ENCODE measurements at places on chromosomes 7 and 10.

- no peaks in the 10 kb centered on the region for H3K27me3 ChIP-seq
- no peaks in the 10 kb centered on the region for H3K36me3 ChIP-seq
- H3K4me1 ChIP-seq = no peaks in the 10 kb centered on the region
- H3K4me3 ChIP-seq = no peak overlapping the region
Measured at GRCh38 chr10:129933456-129934092, 30.5 kb downstream of the EBF3 start.

DNA sequence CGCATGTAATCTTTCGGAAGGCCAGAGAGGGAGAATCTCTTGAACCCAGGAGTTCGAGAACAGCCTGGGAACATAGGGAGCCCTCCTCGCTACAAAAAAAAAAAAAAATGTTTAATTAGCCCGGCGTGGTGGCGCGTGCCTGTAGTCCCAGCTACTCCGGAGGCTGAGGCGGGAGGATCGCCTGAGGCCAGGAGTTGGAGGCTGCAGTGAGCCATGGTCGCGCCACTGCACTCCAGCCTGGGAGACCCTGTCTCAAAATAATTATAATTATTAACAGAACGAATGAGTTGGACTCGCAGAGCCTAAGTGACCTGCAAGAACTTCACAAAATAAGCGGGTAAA, 794 bp downstream of the PCGF6 start:
- H3K4me3 ChIP-seq = peak overlapping the region; percentile 62
- peak overlapping the region; percentile 37 for H3K27ac ChIP-seq
- no peak for DNase-seq
- H3K36me3 ChIP-seq = peaks cover 2% of the 10 kb centered on the region
- no peaks in the 10 kb centered on the region for H3K27me3 ChIP-seq

DNA sequence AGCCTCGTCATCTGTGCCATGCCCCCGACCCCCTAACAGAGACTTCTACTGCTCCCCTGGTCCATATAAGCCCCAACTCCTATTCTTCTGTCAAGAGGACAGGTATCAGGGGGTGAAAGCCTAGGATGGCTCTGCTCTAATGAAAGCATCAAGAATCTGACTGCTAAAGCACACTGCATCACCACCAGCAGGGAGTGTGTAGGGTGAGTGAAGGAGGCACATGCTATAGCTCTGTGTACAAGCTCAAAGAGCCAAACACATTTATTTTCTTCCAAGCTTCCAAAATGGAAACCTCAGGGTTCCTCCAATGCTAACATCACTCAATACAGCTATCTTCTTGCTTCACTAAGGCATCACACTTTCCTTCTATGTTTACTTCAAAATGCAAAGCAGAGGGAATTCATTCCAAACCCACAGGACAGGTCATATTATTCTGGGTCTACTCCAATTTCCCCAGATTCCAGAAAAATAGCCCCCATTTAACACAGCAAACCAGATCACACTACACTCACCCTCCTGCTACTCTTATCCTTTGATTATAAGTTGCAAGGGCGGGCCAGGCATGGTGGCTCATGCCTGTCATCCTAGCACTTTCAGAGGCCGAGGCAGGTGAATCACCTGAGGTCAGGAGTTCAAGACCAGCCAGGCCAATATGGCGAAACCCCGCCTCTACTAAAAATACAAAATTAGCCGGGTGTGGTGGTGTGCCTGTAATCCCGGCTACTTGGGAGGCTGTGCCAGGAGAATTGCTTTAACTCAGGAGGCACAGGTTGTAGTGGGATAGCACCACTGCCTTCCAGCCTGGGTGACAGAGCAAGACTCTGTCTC, 36.6 kb downstream of the RHEB start:
- no peak for DNase-seq
- H3K36me3 ChIP-seq = peaks cover 9% of the 10 kb centered on the region
- no peak overlapping the region for H3K27ac ChIP-seq
- peaks cover 21% of the 10 kb centered on the region for H3K4me1 ChIP-seq

DNA sequence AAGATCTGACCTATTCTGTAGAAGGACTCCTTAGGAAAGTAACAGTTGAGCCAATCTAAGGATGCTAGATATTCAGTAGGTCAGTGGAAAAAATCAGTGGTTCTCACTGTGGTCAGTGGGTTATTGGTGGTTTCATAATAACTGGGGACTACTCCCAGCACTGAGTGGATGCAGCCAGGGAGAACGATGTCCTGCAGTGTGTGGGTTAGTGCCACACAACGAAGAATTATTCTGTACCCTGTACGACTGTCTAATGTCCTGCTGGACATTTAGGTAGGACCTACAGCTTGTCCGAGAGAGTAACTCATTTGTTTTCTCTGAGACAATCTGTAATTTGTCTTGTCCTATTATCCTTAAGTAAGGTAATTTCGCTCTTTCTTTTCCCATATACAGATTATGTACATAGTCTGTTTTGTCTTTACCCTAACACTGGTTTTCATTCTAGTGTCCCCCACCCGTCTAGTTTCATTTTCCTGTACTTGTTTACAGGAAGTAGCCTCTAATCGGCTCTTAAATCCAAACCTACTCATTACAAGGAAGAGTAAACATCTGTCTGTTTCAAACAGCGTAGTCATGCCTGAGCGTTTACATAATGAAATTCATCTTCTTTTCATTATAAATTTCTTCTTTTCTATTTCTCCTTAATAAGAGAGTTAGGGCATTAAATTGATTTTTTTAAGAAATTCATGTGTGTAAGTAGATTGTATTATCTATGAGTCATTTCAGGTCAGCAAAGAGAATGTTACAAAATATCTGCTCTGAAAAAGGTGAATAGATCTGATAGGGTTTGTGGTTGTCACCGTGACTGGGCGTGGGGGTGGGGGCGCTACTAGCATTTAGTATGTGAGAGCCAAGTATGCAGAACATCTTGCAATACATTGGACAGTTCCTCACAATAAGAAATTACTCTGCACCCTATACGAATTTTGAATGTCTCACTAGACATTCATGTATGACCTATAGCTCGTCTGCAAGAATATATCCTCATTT, 8.3 kb upstream of the ZC3HAV1L start:
- no peak overlapping the region for H3K4me3 ChIP-seq
- H3K4me1 ChIP-seq = peaks cover 8% of the 10 kb centered on the region
- DNase-seq = peak; percentile 21
- H3K36me3 ChIP-seq = peaks cover 4% of the 10 kb centered on the region
- H3K27me3 ChIP-seq = no peaks in the 10 kb centered on the region
- H3K27ac ChIP-seq = no peak overlapping the region

DNA sequence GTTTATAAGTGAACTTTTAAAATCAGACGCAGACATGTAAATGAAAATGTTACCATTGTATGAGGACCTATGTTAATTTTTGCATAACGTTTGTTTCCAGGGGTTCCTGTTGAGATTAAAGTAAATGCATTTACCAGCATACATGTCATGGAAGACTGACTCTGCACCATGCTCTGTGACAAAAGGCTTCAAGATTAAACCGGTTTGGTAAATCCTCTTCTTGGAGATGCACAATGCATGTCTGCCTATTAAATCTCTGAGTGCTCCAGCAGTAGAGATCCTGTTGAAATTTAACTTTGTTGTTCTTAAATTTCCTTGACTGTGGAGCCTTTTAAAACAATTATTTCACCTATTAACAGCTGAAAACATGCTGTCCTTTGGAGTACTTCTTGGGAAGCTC, 36.5 kb upstream of the JAZF1 start:
- no peak overlapping the region for H3K27ac ChIP-seq
- H3K4me3 ChIP-seq = no peak overlapping the region
- no peaks in the 10 kb centered on the region for H3K36me3 ChIP-seq
- H3K27me3 ChIP-seq = no peaks in the 10 kb centered on the region

GRCh38 chr10:16649757-16650156, 128.1 kb upstream of the C1QL3 start:
- H3K27ac ChIP-seq = no peak overlapping the region
- H3K27me3 ChIP-seq = no peaks in the 10 kb centered on the region
- no peak for DNase-seq
- H3K36me3 ChIP-seq = no peaks in the 10 kb centered on the region
- peaks cover 3% of the 10 kb centered on the region for H3K4me1 ChIP-seq

GRCh38 chr10:52313256-52313932, 687 bp upstream of the DKK1 start:
- DNase-seq = peak; percentile 69
- peaks cover 38% of the 10 kb centered on the region for H3K4me1 ChIP-seq
- H3K27me3 ChIP-seq = no peaks in the 10 kb centered on the region
- H3K27ac ChIP-seq = peak overlapping the region; percentile 71

GRCh38 chr7:56121440-56121839, 5.2 kb upstream of the NUPR2 start:
- H3K4me3 ChIP-seq = no peak overlapping the region
- H3K27ac ChIP-seq = no peak overlapping the region
- H3K4me1 ChIP-seq = no peaks in the 10 kb centered on the region
- peaks cover 2% of the 10 kb centered on the region for H3K27me3 ChIP-seq
- no peaks in the 10 kb centered on the region for H3K36me3 ChIP-seq
- DNase-seq = no peak

DNA sequence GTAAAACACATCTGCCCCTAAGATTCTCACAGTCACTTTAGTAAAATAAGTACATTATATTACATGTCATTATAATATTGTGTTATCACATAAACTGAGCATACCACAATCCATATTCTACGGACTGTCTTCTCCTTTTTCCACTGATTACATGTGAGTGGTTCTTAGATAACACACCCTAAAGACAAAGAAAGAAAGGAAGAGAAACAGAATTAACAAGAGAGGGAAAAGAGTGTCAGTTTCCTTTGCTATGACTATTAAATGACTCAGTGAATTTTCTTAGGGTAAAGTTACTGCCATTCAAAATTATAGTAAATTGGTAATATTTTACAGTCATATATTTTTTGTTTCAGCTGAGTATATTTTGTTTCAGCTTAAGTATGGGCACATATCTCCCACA, 268.3 kb downstream of the TWIST1 start:
- DNase-seq = peak; percentile 57
- no peaks in the 10 kb centered on the region for H3K27me3 ChIP-seq
- peaks cover 24% of the 10 kb centered on the region for H3K4me1 ChIP-seq
- H3K27ac ChIP-seq = peak overlapping the region; percentile 11
- H3K36me3 ChIP-seq = no peaks in the 10 kb centered on the region

GRCh38 chr10:15857107-15857575, 3.2 kb downstream of the MINDY3 start:
- H3K4me3 ChIP-seq = no peak overlapping the region
- peaks cover 21% of the 10 kb centered on the region for H3K4me1 ChIP-seq
- H3K27ac ChIP-seq = no peak overlapping the region
- H3K36me3 ChIP-seq = no peaks in the 10 kb centered on the region
- no peak for DNase-seq

- H3K27ac ChIP-seq = no peak overlapping the region
- H3K4me3 ChIP-seq = no peak overlapping the region
- DNase-seq = no peak
- no peaks in the 10 kb centered on the region for H3K4me1 ChIP-seq
Measured at GRCh38 chr10:59360605-59361405, 1.5 kb downstream of the FAM13C start.

DNA sequence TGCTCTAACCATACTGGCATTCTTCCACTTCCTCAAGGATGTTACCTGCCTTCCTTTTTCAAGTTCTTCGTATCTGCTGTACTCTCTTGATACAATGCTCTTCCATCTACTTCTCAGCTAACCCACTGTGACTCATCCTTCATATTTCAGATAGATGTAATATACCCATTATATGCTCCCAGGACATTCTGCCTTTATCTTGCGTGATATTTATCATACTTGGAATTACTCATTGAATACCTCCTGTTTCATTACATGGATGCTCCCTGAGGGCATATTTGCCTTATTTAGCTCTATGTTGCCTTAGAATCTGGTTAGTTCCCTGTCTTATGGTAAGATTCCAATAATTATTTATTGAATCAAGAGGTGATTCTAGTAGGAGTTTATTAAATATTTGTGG, 706.4 kb downstream of the SORCS3 start:
- H3K27me3 ChIP-seq = no peaks in the 10 kb centered on the region
- DNase-seq = no peak
- H3K4me1 ChIP-seq = no peaks in the 10 kb centered on the region
- no peak overlapping the region for H3K4me3 ChIP-seq
- no peak overlapping the region for H3K27ac ChIP-seq

DNA sequence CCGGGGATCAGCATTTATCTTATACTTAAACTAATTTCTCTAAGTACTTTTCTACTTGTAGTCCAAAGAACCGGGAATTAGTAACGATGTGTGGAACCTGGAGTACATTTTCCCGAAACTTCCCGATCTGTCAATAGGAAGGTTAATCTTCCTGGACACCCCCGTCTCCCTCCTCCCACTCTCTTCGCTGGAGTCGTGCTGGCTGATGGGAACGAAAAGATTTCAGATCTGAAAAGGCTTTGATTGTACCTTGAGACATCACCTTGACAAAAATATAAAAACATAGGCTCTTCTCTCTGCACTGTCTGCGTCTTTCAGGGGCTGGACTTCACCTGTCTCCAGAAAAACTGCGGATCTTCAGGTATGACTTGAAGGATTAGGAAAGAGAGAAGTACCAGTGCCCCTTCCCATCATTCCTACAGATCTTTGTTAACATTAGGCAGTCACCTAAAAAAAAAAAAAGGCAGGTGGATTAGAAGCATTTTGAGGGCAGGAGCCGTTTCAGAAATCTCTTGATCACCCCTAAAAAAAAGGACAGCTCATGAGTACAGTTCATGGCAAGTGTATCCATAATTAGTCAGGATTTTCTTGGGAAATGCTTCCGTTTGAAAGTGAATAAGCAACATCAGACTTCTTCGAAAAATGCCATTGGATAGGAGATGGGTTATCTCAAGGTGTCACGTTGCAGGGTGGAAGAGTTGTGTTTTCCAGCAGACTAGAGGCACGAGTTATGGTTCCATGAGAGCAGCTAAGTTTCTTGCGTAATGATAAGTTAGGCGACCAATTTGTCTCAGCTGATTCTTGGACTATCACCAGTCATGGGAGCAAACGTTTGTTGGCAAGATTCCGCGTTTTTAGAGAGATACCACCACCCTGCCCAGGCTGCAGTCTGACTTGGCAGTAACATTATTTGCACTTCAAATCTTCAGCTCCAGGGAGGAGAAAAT, 7.8 kb upstream of the BAMBI start:
- no peaks in the 10 kb centered on the region for H3K36me3 ChIP-seq
- H3K27me3 ChIP-seq = peaks cover 40% of the 10 kb centered on the region
- H3K4me1 ChIP-seq = no peaks in the 10 kb centered on the region

GRCh38 chr10:71301371-71301916, 17.6 kb upstream of the SLC29A3 start:
- H3K4me1 ChIP-seq = no peaks in the 10 kb centered on the region
- no peaks in the 10 kb centered on the region for H3K36me3 ChIP-seq
- no peak for DNase-seq
- no peak overlapping the region for H3K4me3 ChIP-seq
- no peak overlapping the region for H3K27ac ChIP-seq
